ENCODE measurements at places on chromosomes 12 and 14.
A peak's percentile ranks its signal among the peaks of the same experiment; 100 is the strongest.

DNA sequence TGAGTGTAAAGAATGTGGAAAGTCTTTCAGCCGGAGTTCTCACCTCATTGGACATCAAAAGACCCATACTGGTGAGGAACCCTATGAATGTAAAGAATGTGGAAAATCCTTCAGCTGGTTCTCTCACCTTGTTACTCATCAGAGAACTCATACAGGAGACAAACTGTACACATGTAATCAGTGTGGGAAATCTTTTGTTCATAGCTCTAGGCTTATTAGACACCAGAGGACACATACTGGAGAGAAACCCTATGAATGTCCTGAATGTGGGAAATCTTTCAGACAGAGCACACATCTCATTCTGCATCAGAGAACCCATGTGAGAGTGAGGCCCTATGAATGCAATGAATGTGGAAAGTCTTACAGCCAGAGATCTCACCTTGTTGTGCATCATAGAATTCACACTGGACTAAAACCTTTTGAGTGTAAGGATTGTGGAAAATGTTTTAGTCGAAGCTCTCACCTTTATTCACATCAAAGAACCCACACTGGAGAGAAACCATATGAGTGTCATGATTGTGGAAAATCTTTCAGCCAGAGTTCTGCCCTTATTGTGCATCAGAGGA is 25.1 kb upstream of the ZNF268 start:
- DNase-seq = no peak

DNA sequence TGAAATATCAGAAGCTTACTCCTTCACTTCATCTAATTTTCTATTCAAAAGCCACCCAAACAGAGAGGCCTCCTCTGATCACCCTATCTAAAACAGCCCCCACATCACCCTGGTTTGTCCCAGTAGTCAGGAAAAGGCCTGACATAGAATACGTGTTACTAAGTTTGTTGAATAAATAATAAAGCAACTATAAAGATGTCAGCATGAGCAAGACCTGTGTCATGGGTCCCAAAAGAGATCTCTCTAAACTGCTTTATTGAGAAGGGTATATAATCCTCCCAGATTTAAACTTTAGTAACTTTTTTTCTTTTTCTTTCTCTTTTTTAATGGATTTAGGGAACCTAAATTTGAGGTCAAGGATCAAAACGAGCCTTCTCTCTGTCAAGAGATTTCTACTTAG is 27.4 kb upstream of the C12orf50 start:
- DNase-seq = no peak

GRCh38 chr12:58731096-58731495 is 189.2 kb downstream of the LRIG3 start:
- DNase-seq = no peak

GRCh38 chr12:32507942-32508320 is 108.6 kb downstream of the FGD4 start:
- no peak for DNase-seq

DNA sequence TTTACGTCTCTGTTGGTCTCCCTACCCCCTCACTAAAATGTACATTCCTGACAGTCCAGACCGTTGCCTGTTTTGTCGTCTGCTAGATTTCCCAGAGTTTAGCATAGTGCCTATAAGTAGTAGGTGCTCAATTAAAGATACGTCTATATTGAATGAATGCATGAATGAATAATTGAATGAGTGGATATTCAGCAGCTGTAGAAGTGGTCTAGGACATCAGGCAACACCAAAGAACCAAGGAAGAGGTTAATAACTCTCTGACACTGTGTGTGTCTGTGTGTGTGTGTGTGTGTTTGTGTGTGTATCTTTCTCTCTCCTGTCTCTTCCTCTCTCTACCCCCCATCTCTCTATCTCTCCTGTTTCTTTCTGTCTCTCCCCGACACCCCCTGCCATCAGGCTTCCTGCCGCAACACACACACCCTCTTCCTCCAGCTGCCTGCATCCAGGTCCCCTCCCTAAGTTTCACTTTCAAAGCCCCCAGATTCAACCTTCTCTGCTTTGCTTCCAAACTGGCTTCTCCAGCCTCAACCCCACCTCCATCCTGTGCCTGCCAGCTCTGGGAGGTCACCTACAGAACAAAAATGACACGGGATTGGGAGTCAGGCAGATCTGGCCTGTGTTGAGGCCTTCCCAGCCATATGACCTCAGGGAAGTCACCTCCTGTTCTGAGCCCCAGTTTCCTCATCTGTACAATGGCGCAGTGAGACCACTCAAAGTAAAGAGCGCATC is 119.9 kb upstream of the NCOR2 start:
- no peak for DNase-seq

DNA sequence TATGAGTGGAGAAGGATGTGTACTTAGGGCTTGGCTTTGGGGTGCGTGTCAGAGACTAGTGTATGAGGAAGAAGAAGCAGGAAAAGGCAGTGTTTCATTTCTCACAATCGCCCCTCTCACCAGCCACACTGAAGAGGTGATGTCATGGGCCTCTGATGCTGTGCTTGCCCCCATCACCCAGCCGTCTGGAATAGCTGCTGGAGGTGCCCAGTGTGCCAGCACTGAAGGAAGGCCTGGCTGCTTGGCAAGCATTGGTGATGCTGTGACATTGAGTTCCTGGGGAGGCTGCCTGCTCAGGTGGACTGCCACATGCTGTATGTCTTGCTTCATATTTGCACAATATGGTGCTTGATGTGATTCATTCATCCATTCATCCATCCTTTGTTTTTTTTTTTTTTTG is 56.2 kb downstream of the CRADD start:
- no peak for DNase-seq

GRCh38 chr12:129294868-129295267 is 441.6 kb downstream of the GLT1D1 start:
- DNase-seq = no peak

DNA sequence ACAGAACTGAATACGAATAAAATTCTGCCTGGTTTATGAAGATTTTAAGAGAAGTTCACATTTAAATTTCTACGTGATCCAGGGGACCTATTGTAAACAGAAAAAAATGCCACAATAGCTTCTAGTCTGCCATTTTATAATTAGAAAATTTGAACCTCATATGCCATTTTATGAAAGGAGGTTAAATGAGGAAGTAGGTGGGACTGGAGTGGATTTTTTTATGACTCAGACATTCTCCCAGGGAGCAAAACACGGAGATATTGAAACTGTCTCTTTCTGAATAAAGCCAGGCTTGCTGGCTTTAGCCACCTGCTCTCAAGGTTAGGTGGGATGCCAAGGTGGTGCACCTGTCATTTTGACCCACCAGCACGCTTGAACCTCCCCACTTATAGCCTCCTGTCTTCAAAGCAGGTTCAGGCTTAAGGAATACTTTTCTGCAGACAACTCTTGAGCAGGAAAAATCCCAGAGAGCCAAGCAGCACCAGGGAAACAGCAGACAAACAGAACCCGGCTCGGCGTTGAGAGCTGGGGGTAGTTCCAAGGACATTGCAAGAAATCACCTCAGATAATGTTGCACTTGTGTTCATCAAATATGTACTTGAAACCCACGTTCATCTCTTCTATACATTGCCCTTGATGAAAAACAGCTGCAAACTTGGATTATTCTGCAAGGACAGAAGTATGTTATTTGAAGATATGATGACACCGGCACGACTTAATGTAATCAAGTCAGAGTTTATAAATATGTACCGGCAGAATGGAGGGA is 203.7 kb downstream of the PPM1H start:
- no peak for DNase-seq

GRCh38 chr12:63276537-63277365 is 125.8 kb upstream of the AVPR1A start:
- DNase-seq = no peak

- no peak for DNase-seq
Observed at GRCh38 chr14:76473481-76474263, 97.7 kb downstream of the ESRRB start.

DNA sequence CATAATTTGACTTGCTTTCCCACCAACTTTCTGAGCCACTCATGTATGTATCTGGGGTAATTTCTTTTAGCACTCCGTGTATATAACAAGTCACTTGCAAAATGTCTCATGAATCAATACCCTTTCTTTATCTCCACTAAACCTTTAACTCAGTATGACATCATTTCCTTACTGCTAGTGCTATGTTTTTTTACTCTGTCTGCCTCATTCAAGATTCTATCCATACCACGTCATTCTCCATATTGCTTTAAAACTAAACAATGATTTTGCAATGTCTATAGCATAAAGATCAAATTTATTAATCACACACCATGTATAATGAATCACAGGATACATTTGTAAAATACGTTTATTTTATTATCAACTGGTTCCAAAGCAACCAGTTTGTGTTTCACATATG is 178.2 kb downstream of the PIK3C2G start:
- DNase-seq = no peak

DNA sequence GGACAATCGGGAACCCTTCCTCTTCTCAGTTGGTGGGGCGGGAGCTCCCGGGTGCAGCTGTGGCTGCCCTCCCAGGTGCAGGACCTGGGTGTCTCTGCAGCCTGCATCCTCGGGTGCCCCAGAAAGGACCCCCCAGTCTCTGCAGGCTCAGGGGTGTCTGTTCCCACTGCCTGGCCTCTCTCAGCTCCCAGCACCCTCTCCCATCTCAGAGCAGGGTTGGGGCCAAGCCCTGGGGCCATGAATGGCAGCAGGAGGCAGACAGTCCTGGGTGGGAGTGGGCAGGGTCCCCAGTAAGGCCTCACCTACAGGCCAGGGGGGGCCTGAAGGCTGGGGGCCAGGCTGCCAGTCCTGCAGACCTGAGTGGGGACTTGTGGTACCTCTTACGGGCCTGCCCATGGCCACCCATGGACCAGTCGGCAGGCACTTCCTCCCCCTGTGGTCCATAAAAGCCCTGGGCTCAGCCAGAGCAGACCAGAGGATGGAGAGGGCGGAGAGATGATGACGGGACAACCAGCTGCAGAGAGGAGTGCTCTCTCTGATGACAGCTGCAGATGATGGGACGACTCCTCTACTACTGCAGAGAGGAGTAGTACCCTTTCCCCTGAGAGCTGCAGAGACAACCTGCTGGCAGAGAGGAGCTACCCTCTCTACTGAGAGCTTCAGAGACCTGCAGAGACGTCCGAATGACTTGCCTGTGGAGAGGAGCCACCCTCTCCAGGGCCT is 26.6 kb downstream of the TCHP start:
- DNase-seq = no peak

GRCh38 chr14:83172363-83172762 is 1638.7 kb upstream of the SEL1L start:
- no peak for DNase-seq

- peak; percentile 63 for DNase-seq
Observed at GRCh38 chr12:30806989-30807694, 52.4 kb upstream of the CAPRIN2 start.

DNA sequence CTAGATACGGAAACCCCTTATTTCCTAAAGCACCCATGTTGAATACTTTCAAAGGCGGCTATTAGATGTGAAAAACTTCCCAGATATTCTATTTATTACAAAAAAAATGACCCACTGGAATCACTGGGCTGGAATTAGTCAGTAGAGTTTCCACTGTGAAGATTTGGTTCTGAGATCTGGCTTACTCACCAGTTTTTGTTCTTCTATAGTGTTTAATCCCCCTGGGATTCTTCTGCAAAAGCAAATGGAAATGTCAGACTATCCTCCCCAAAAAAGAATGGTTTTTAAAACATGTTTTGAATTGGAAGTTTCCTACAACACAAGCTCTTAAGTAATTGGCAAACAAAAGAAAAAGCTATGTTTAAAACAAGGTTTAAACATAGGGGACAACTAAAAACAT is 166.4 kb downstream of the STXBP6 start:
- DNase-seq = no peak
